ENCODE measurements at places on chromosomes 1 and 21. TPM values are rescaled to one million over a fixed set of nuclear protein-coding genes. Genes with fewer than 3 reads are reported as not detected.

GRCh38 chr1:234262007-234262753 lies 111.1 kb upstream of the COA6 start:
- no peak for DNase-seq

AXDND1 gene
- 0.50 TPM for total RNA-seq

- no peak for DNase-seq
These were observed 17.9 kb upstream of the FMOD start for GRCh38 chr1:203368624-203369451.

LAMC1 gene
- 172 TPM for total RNA-seq

MMEL1 gene
- total RNA-seq = not detected

All from kidney epithelial cell (primary cell).